ENCODE measurements at places on chromosomes 7 and 10. TPM values are rescaled to one million over a fixed set of nuclear protein-coding genes. Genes with fewer than 3 reads are reported as not detected.

- no peak for DNase-seq
- H3K27me3 ChIP-seq = no peaks in the 10 kb centered on the region
- no peak overlapping the region for H3K27ac ChIP-seq
- H3K4me3 ChIP-seq = no peak overlapping the region
- H3K36me3 ChIP-seq = no peaks in the 10 kb centered on the region
Measured at GRCh38 chr7:73746378-73746777, 7.8 kb upstream of the ABHD11 start.

GRCh38 chr10:103638948-103639347 lies 145.4 kb downstream of the NEURL1 start:
- DNase-seq = no peak
- H3K4me3 ChIP-seq = no peak overlapping the region
- H3K27ac ChIP-seq = no peak overlapping the region
- H3K36me3 ChIP-seq = no peaks in the 10 kb centered on the region
- H3K4me1 ChIP-seq = no peaks in the 10 kb centered on the region
- no peaks in the 10 kb centered on the region for H3K27me3 ChIP-seq

DNA sequence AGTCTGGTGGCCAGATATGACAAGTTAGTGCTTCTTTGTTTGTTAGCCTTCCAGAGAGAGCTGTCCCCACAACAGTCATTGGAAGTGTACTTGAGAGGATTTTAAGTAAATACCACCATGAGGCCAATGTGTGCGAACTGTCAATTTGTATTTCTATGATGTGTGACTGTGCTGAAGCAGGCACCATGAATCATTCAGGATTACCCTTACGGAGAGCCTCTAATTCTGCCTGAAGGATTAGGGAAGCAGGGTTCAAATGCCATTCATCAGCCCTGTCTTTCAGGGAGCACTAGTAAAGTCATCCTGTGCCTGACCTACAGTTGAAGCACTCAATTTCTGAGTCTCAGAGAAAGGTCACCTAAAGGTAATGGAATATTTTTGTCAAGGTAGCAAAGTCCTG lies 109.3 kb downstream of the GATA3 start:
- H3K27ac ChIP-seq = no peak overlapping the region
- DNase-seq = no peak
- no peak overlapping the region for H3K4me3 ChIP-seq
- no peaks in the 10 kb centered on the region for H3K36me3 ChIP-seq
- no peaks in the 10 kb centered on the region for H3K4me1 ChIP-seq

GPR15LG gene
- not detected for total RNA-seq

DNA sequence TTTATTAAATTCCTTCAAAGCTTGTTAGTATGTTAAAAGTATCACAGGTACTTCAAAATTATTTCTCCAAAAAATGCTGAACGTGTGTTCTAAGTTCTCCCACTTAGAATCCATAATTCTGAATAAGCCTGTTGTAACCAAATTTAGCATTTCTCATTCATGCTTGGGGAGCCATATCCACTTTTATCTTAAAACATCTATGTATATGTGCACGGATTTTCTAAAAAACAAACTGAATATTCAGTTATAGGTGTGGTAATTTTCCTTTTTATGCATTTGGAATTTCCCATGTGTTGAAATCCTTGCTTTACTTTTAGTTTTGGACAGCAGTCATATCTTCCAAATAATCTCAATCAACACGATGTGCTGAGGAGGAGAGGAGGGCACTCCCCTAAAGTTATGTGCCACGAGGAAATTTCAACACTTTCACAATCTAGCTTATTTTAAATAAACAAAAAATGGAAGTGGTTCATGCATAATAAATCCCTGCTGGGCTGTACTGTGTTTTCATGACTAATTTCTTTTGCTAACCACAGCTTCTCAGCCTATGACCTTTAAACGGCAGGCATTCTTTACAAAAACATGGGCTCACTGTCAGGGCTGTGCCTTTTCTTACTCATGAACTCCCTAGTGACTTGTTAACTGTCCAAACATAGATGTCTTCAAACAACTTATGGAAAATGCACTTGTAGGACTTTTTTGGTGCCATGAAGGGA lies 380.3 kb upstream of the SEMA3C start:
- H3K36me3 ChIP-seq = no peaks in the 10 kb centered on the region
- H3K4me1 ChIP-seq = no peaks in the 10 kb centered on the region
- no peak for DNase-seq
- no peak overlapping the region for H3K4me3 ChIP-seq

DNA sequence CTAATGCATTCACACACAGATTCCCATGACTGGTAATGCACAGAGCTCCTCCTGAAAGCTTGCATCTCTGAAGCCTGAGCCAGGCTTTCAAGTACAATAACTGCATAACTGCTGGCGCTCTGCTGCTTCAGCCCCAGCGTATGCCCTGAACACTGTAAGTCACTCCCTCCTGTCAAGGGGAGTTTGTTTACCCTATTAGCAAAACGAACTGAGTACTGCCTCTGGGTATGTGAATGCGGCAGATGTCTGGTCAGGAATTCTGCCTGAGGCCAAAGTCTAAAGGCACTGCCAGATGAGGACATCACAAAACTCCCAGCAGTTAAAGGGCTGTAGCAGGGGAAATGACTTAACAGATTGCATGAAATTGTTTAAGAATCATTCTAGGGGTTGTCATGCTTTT lies 97.7 kb downstream of the NRCAM start:
- no peaks in the 10 kb centered on the region for H3K4me1 ChIP-seq
- H3K36me3 ChIP-seq = no peaks in the 10 kb centered on the region
- no peak overlapping the region for H3K27ac ChIP-seq

ZNF783 gene
- 19.7 TPM for total RNA-seq

ZSCAN21 gene
- 11.3 TPM for total RNA-seq

GRCh38 chr10:34538281-34538829 lies 276.7 kb downstream of the PARD3 start:
- no peak overlapping the region for H3K27ac ChIP-seq
- no peaks in the 10 kb centered on the region for H3K27me3 ChIP-seq
- no peaks in the 10 kb centered on the region for H3K36me3 ChIP-seq
- H3K4me1 ChIP-seq = no peaks in the 10 kb centered on the region
- DNase-seq = no peak

NPFFR1 gene
- not detected for total RNA-seq

GRCh38 chr7:89247207-89247606 lies 451.7 kb upstream of the TEX47 start:
- H3K4me1 ChIP-seq = no peaks in the 10 kb centered on the region
- no peaks in the 10 kb centered on the region for H3K27me3 ChIP-seq
- no peak overlapping the region for H3K4me3 ChIP-seq
- no peak overlapping the region for H3K27ac ChIP-seq
- H3K36me3 ChIP-seq = no peaks in the 10 kb centered on the region

DNA sequence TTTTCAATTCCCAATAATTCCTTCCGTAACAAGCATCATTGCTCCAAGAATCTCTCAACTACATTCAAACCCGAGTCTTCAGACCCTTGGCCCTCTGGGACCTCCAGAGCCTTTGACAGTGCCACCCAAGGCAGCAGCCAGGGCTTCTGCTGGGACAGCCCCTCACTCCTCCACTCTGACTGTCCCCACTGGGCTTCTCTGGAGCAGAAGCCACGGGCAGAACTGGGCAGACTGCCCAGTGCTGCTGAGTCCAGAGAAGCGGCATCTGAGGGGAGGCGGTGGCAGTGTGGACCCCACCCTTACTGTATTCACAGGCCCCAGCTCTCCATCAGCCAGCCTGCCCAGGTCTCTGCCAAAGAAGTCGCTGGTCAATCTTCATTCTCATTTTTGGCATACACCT lies 8.8 kb downstream of the CYREN start:
- peak overlapping the region; percentile 74 for H3K27ac ChIP-seq
- DNase-seq = no peak

DNA sequence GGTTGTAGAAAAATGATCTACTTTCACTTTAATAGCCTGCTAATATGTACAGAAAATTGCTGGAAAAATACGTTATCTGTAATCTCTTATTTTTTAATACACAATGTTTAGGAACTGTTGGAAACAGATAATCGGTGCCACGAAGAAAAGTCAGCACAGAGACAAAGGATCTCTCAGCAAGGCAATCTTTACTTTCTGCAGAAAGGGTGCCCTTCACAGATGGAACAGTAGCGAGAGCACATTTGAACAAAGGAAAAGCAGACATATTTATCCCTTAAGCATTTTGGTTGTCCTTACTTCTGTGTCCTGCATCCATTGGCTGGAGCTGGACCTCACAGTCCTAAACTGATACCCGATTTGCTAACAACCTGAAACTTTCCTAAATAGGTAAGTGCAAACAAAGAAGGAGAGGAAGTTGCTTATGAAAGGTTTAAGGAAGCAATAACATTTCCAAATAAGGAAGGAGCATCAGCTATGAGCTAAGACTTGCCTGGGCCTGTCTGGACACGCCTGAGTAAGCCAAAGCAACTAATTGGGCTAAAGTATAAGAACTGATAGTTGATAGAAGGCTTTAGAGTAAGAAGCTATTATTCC lies 640.0 kb downstream of the SH2D4B start:
- no peaks in the 10 kb centered on the region for H3K36me3 ChIP-seq
- no peak overlapping the region for H3K4me3 ChIP-seq
- H3K4me1 ChIP-seq = no peaks in the 10 kb centered on the region
- no peak for DNase-seq
- no peak overlapping the region for H3K27ac ChIP-seq

DNA sequence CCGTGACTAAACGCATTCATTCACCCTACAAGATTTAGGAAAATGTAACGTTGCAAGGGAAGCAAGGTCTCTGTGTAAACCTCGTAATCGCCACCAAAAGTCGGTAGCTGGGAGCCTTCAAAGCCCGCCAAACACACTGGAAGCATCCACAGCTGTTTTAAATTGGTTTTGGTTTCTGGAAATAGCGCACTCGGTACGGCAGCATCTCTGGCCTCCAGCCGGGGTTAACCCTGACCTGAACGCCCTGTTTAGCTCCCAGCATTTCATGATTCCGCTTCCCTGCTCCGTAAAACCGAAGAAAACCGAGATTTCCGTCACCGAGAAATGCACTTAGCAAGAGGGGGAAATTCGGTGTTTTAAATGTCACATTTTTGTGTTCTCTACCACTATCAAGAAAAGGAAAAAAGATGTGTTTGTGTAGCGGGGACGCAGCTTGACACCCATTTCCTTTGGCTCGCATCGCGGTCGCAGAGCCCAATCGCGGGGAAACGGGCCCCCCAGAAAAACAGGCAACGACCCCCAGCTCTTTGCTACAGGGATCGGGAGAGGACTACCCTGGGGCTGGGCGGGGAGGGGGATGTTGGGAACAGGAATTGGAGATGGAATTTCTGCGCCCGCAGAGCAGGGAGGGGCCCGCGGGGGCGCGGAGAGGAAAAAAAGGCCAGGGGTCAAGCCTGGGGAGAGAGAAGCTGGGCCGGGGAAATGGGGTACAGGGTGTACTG lies 646 bp downstream of the SGCE start:
- no peaks in the 10 kb centered on the region for H3K36me3 ChIP-seq
- peak overlapping the region; percentile 31 for H3K4me3 ChIP-seq
- peaks cover 40% of the 10 kb centered on the region for H3K27me3 ChIP-seq
- no peak for DNase-seq
- H3K27ac ChIP-seq = no peak overlapping the region
- peaks cover 20% of the 10 kb centered on the region for H3K4me1 ChIP-seq

HECW1 gene
- total RNA-seq = not detected

DNA sequence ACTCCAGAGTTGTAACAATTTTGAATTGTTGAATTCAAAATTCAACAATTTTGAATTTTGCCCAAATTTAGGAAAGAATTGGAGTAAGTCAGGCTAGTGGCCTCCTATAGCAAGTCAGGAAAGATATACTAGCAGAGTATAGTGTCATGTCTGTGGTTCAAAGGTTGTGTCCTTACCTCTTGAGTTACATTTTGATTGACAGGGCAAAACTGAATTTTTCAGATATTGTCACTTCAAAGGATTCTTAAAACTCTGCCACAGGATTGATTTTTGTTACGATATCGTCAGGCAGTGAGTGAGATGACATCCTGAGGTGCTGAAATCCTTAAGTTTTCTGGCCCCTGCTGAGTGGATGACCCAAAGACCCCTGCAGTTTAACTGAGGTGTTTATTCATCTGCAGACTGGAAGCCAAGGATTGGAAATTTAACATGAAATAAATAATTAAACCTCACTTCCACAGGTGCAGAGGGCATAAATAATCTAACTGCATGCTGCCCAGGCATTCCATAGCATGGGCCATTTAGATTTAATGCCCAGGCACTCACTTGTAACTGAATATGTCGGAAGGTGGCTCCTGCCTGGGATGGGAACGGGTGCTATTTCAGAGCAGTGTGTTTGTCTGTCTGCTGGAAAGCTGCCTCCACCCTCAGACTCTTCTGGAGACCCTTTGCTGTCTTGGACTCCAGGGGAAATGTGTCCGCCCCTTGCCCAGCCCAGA lies 50.8 kb downstream of the RBM20 start:
- no peaks in the 10 kb centered on the region for H3K27me3 ChIP-seq
- H3K4me1 ChIP-seq = no peaks in the 10 kb centered on the region
- no peak for DNase-seq
- no peak overlapping the region for H3K27ac ChIP-seq
- no peak overlapping the region for H3K4me3 ChIP-seq

DNA sequence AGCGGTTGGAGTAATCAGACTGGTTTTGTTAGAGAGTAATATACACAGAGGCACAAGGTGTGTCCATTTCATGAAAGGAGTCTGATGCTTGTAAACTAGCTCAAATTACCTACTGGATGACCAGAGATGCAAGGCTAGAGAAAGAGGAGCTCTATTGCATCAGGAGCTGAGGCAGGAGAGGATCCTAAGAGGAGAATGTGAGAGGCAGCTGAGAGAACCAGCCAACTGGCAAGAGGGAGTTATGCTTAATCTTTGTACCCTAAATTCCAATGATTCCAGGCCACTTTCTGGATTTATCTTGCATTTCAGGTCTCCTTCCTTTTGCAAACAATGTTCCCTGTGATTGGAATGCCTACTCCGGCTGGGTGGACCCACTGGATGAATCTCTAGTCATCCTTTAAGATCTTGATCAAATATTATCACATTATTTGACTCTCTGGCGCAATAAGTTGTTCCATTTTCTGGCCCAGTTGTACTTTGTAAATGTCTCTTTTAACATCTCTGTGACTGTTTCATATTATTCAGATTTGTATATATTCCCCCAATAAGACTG lies 57.5 kb upstream of the PTPN12 start:
- no peaks in the 10 kb centered on the region for H3K36me3 ChIP-seq
- DNase-seq = no peak
- H3K4me3 ChIP-seq = no peak overlapping the region
- H3K4me1 ChIP-seq = peaks cover 4% of the 10 kb centered on the region

LIPF gene
- not detected for total RNA-seq

- no peaks in the 10 kb centered on the region for H3K4me1 ChIP-seq
- H3K4me3 ChIP-seq = no peak overlapping the region
- no peaks in the 10 kb centered on the region for H3K27me3 ChIP-seq
- DNase-seq = no peak
Measured at GRCh38 chr7:136027160-136027559, 50.0 kb upstream of the MTPN start.

GRCh38 chr7:107725138-107725740 lies 18.7 kb upstream of the CBLL1 start:
- H3K4me3 ChIP-seq = no peak overlapping the region
- no peaks in the 10 kb centered on the region for H3K36me3 ChIP-seq

ZNF488 gene
- total RNA-seq = 0.44 TPM

- H3K27ac ChIP-seq = no peak overlapping the region
- H3K4me3 ChIP-seq = no peak overlapping the region
- H3K36me3 ChIP-seq = no peaks in the 10 kb centered on the region
- no peaks in the 10 kb centered on the region for H3K27me3 ChIP-seq
- DNase-seq = no peak
Measured at GRCh38 chr7:123761729-123762128, 12.9 kb upstream of the WASL start.

GRCh38 chr7:112290065-112290464 lies 83.6 kb downstream of the ZNF277 start:
- no peak for DNase-seq
- H3K4me1 ChIP-seq = peaks cover 8% of the 10 kb centered on the region
- H3K27ac ChIP-seq = no peak overlapping the region
- H3K4me3 ChIP-seq = no peak overlapping the region
- H3K27me3 ChIP-seq = no peaks in the 10 kb centered on the region

SERPINE1 gene
- 0.44 TPM for total RNA-seq

Data from CD8-positive, alpha-beta memory T cell (primary cell).